ENCODE measurements at places on chromosomes 13 and 19. TPM values are rescaled to one million over a fixed set of nuclear protein-coding genes. Genes with fewer than 3 reads are reported as not detected.

Gene ACP7
- total RNA-seq, result 0.22 TPM

Gene ZNF534
- total RNA-seq, result 0.50 TPM

Gene ZNF284
- 2.6 TPM for total RNA-seq

Gene PINLYP
- 19.3 TPM for total RNA-seq

Gene PSG1
- not detected for total RNA-seq

Gene SHISA2
- total RNA-seq, result 92.7 TPM

- no peaks in the 10 kb centered on the region for H3K4me1 ChIP-seq
- no peak overlapping the region for H3K27ac ChIP-seq
- no peaks in the 10 kb centered on the region for H3K27me3 ChIP-seq
- H3K4me3 ChIP-seq, result no peak overlapping the region
These were observed 43.4 kb upstream of the MED4 start for GRCh38 chr13:48138270-48138669.

DNA sequence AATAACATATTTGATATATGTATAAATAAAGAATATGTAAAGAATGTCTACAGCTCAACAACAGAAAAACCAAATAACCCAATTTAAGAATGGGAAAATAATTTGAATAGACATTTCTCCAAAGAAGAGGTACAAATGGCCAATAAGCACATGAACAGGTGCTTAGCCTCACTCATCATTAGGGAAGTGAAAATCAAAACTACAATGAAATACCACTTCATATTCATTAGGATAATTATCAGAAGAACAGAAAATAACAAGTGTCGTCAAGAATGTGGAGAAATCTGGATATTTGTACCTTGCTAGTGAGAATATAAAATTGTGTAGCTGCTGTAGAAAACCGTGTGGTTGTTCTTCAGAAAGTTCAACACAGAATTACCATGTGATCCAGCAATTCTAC is 8.4 kb upstream of the SUPT20H start:
- no peak overlapping the region for H3K4me3 ChIP-seq
- H3K27me3 ChIP-seq, result no peaks in the 10 kb centered on the region
- peaks cover 6% of the 10 kb centered on the region for H3K4me1 ChIP-seq
- H3K36me3 ChIP-seq, result no peaks in the 10 kb centered on the region
- no peak for DNase-seq

DNA sequence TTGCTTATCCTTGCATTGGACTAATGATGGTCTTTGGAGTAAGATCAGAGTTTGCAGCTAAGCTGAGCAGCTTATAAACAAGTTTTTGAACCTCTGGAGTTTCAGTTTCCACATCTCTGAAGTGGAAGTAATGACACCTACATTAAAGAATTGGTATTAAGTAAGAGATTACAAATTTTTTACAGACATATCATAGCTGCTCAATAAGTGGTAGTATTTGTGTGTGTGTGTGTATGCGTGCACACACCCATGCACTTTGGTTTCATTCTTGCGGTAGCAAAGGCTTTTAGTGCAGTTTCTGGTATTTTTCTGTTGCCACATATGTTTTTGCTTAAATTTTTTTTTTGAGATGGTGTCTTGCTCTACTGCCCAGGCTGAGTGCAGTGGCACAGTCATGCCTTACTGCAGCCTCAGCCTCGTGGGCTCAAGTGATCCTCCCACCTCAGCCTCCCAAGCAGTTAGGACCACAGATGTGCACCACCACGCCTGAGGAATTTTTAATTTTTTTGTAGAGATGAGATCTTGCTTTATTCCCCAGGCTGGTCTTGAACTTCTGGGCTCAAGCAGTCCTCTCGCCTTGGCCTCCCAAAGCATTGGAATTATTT is 4.5 kb downstream of the NAA16 start:
- no peak overlapping the region for H3K27ac ChIP-seq
- no peak overlapping the region for H3K4me3 ChIP-seq
- H3K36me3 ChIP-seq, result no peaks in the 10 kb centered on the region
- H3K27me3 ChIP-seq, result no peaks in the 10 kb centered on the region

DNA sequence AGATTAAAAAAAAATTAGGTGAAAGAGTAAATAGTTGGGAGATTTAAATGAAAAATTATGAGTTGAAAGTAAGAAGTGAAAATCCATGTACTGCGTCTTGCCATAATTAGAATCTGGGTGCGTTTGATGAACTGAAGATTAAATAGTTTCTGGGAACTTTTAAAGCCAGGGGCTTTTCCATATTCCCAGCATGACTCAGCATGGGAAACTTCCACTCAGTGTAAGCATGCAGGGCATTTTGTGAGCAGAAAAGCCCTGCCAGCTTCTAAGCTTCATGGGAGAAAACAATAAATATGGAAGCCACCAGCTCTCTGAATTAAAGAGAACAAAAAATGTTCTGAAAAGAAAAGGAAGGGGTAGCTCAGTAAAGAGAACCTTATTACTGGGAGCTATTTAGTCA is 62.0 kb upstream of the EDNRB start:
- H3K27ac ChIP-seq, result peak overlapping the region; percentile 61
- no peak overlapping the region for H3K4me3 ChIP-seq

DNA sequence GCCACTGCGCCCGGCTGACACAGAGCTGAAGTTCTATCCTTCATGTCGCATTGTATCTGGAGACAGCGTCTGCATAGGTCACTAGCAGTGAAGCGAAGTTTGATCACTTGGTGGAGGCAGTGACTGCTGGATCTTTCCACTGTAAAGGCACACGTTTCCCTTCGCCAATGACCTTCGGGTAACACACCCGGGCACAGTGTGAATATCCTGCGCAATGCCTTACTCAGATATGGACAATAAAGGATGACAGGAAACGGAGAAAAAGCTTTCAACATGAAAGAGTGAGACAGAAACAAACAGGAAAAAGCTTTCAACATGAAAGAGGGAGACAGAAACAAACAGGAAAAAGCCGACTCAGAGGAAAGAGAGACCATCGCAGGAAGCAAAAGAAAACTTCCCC is 17.1 kb downstream of the ARL11 start:
- no peak overlapping the region for H3K4me3 ChIP-seq
- peaks cover 4% of the 10 kb centered on the region for H3K4me1 ChIP-seq
- no peak for DNase-seq

- no peak for DNase-seq
- no peak overlapping the region for H3K4me3 ChIP-seq
- no peak overlapping the region for H3K27ac ChIP-seq
- no peaks in the 10 kb centered on the region for H3K36me3 ChIP-seq
- H3K27me3 ChIP-seq, result no peaks in the 10 kb centered on the region
These were observed 417.4 kb downstream of the EFNB2 start for GRCh38 chr13:106118050-106118449.

GRCh38 chr19:35045667-35046300 is 4.3 kb downstream of the HPN start:
- H3K4me3 ChIP-seq, result no peak overlapping the region
- DNase-seq, result peak; percentile 36
- H3K36me3 ChIP-seq, result no peaks in the 10 kb centered on the region
- H3K27ac ChIP-seq, result no peak overlapping the region
- H3K4me1 ChIP-seq, result peaks cover 17% of the 10 kb centered on the region

DNA sequence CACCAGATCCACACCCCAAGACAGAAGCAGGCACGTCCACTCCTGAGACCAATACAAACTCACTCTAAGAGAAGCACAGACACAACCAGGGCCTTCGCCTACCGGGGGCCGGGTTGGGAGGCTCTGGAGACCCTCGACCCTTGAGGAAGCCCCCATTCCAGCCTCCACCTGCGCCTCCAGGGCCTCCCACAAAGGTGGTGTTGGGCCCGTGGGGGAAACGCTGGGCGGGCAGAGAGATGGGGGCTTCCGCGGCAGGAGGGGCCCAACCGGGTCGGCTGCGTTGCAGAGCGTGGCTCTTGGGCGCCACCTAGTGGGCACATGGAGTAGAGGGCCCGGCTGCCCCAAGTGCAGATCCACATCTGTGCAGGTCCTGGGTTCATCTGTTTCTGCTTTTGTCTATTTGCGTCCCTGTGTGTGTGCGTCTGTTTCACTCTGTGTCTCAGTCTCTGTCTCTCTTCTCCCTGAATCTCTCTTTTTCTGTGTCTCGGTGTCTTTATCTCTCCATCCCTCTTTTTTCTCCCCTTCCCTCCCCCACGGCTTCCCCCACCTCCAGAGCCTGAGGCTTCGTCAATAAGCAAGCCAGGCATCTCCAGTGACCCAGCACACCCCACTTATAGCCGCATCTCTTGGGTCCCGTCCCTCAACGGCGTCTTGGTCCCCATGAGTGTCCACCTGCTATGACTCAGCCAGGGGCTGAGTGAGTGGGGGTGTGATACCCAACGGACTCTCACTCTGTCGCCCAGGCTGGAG is 10.5 kb upstream of the TINCR start:
- H3K36me3 ChIP-seq, result no peaks in the 10 kb centered on the region
- no peak overlapping the region for H3K4me3 ChIP-seq
- H3K27me3 ChIP-seq, result no peaks in the 10 kb centered on the region
- DNase-seq, result peak; percentile 54

DNA sequence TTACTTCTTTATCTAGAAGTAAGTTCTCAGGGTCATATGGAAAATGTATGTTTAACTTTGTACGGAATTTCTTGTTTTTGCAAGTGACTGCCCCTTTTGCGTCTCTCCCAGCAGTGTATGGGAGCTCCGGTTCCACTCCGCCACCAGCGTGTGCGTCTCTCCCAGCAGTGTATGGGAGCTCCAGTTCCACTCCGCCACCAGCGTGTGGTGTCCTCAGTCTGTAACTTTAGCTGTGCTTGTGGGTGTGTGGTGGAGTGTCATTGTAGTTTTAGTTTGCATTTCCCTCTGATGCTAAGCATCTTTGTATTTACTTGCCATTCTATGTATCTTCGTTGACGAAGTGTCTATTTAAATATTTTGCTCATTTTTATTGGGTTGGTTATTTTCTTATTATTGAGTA is 2.4 kb downstream of the CUL4A start:
- peaks cover 34% of the 10 kb centered on the region for H3K4me1 ChIP-seq
- no peaks in the 10 kb centered on the region for H3K36me3 ChIP-seq
- no peaks in the 10 kb centered on the region for H3K27me3 ChIP-seq
- H3K4me3 ChIP-seq, result no peak overlapping the region

GRCh38 chr19:48695743-48696352 is at the start of gene FUT2:
Gene FUT2, plus strand, starts transcription at chr19:48695971. Its CDS starts 6,986 bp downstream, at chr19:48702957.
- no peak within 1 kb of the TSS for H3K4me3 ChIP-seq
- no peaks in the 10 kb centered on the region for H3K27me3 ChIP-seq
- H3K4me1 ChIP-seq, result peaks cover 12% of the 10 kb centered on the region

DNA sequence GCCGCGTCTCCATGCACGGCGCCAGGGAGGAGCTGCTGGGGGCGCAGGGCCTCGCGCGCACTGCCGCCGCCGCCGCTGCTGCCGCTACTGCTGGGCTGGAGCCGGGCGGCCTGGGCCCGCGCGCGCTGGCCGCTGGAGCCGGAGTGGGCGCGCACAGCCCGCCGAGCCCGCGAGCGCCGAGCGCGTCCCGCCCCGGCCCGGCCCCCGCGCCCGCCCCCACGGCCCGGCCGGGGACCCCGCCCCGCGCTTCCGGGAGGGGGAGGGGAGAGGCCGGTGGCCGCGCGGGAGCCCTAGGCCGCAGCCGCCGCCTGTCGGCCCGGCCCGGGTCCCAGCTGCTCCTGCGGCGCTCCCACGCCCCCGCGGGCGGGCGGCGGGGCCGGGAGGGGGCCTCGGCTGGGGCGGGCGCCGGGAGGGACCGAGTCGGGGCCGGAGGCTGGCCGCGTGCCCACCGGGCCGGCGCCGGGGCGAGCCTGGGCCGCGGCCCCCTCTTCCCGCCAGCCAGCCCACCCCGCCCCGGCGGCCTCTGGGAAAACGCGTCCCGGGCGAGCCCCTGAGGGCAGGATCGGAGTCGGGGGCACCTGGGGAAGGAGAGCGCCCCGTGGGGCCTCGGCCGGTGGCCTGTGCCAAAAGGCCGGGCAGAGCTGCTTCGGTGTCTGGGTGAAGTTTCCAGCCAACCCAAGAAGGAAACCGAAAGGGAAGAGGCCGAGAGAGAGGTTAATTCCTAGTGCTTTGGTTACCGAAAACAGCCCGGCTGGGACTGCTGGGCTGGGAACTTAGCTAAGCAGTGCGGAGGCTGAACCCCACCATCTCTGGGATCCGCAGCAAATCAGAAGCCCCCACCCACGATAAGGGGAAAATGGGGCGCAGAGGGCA is at the start of gene STK24:
Gene STK24 (minus strand): TSS at position 145 of the 873 bp plus-strand sequence. CDS start 321 bp downstream, outside the sequence.
- H3K36me3 ChIP-seq, result no peaks in the 10 kb centered on the region
- DNase-seq, result peak; percentile 69
- peaks cover 43% of the 10 kb centered on the region for H3K4me1 ChIP-seq

DNA sequence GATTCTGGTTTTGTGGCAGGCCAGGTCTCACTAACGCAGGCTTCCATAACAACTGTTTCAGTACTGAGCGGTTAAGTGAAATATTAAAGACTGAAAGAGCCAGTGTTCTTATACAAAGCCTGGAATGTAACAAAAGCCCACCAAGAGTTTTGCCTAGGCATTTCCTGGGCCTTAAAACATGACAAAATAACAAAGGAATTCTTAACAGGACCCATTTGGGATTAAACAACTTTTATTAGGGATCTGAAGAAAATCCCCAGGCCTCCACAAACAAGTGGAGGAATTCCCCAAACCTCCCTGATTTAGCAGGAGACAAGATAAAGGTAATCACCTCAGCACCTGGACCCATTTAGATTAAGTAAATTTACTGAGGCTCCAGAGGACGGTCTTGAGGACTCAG is 799.7 kb upstream of the SPRY2 start:
- no peaks in the 10 kb centered on the region for H3K27me3 ChIP-seq
- no peaks in the 10 kb centered on the region for H3K4me1 ChIP-seq
- no peak for DNase-seq
- H3K27ac ChIP-seq, result no peak overlapping the region
- H3K36me3 ChIP-seq, result no peaks in the 10 kb centered on the region

GRCh38 chr19:19538785-19539166 is 711 bp downstream of the CILP2 start:
- H3K4me3 ChIP-seq, result no peak overlapping the region
- DNase-seq, result no peak
- H3K27me3 ChIP-seq, result no peaks in the 10 kb centered on the region

DNA sequence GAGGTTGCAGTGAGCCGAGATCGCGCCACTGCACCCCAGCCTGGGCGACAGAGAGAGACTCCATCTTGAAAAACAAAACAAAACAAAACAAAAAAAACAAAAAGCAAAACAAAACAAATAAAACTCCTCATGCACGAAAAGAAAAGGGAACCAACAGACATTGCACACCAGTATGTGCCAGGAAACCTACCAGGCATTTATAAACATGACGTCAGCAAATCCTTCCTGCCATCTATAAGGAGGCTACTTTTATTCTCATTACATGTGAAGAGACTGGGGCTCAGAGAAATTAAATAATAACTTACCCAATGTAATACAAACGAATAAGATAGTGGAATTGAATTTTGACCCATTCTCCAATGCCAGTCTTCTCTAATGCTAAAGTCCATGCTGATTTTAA is 197.2 kb downstream of the NUFIP1 start:
- H3K4me1 ChIP-seq, result peaks cover 9% of the 10 kb centered on the region
- H3K36me3 ChIP-seq, result no peaks in the 10 kb centered on the region
- no peak overlapping the region for H3K4me3 ChIP-seq
- H3K27me3 ChIP-seq, result no peaks in the 10 kb centered on the region
- peak overlapping the region; percentile 65 for H3K27ac ChIP-seq
- DNase-seq, result no peak

- peak overlapping the region; percentile 99 for H3K27ac ChIP-seq
These were observed 3.8 kb downstream of the ZC3H4 start for GRCh38 chr19:47109541-47110375.

DNA sequence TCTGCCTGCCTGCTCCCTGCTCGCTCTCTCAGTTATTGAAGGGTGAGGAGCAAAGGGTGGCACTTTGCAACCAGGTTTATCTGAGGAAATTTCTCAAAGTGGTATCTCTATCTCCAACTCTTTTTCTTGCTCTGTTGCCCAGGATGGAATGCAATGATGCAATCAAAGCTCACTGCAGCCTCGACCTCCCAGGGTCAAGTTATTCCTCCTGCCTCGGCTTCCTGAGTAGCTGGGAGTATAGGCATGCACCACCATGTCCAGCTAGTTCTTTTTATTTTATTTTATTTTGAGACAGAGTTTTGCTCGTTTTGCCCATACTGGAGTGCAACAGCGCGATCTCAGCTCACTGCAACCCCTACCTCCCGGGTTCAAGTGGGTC is 4.9 kb downstream of the ACTMAP start:
- H3K27me3 ChIP-seq, result no peaks in the 10 kb centered on the region
- H3K27ac ChIP-seq, result peak overlapping the region; percentile 57
- no peak for DNase-seq

All from thyroid gland (tissue), 4 donors.